ENCODE measurements at places on chromosomes 5 and 9. TPM values are rescaled to one million over a fixed set of nuclear protein-coding genes. Genes with fewer than 3 reads are reported as not detected.

DNA sequence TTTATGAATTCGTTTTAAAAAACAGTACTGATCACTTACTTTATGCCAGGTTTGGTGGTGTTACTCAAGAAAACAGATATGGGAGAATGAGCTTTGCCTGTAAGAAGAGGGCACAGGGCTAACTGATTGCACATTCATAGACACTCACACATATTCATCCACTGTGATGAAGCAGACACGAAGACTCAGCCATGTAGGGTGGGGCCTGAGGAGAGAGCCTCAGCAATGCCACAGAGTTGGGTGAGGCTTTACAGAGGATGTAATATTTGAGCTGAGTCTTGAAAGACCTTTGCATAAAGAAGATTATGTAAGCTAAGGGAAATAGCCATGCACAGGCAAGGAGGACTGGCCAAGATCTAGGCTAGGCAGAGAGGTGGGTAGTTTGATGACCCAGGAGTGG, 472.8 kb downstream of the PSAT1 start:
- H3K36me3 ChIP-seq, result no peaks in the 10 kb centered on the region
- no peak for DNase-seq
- H3K4me1 ChIP-seq, result no peaks in the 10 kb centered on the region
- no peaks in the 10 kb centered on the region for H3K27me3 ChIP-seq
- no peak overlapping the region for H3K4me3 ChIP-seq

DNA sequence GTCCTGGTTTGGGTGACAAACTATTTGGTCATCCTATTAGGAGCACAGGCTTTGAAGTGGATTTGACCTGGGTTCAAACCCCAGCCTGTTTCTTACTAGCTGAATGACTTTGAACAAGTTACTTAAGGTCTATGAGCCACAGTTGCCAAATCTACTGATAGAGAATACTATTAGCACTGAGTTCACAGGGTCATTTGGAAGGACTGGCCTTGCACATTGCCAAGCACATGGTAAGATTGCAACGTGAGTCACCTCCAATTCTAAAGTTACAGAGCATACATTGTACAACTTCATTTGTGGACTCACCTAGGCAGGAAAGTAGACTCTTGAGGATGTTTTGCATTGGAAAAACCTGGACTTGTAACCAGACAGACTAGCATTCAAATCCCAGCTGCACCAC, 38.9 kb downstream of the MFAP3 start:
- no peaks in the 10 kb centered on the region for H3K4me1 ChIP-seq
- peak; percentile 43 for DNase-seq
- H3K27ac ChIP-seq, result no peak overlapping the region
- H3K27me3 ChIP-seq, result no peaks in the 10 kb centered on the region

GRCh38 chr5:68433923-68434879, 218.6 kb downstream of the PIK3R1 start:
- peak overlapping the region; percentile 93 for H3K27ac ChIP-seq
- H3K27me3 ChIP-seq, result no peaks in the 10 kb centered on the region
- H3K4me3 ChIP-seq, result no peak overlapping the region
- peak; percentile 95 for DNase-seq

DNA sequence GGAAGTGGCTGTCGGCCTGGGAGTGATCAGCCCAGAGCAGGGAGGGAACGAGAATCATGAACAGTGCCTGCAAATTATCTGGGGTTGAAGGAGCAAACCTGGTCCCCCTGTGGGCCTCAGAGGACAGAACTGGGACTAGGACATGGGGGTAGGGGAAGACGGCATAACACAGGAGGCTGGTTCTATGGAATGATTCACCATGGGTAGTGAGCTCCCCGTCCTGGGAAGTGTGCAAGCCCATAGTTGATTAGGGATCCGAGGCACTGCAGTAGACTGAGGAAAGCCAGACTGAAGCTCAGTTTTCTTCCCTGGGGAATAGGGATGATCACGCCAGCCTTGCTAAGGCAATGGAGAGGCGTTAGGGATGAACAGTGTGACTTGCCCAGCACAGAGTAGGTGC, 5.6 kb downstream of the ADGRD2 start:
- peaks cover 22% of the 10 kb centered on the region for H3K27me3 ChIP-seq
- no peak overlapping the region for H3K4me3 ChIP-seq
- H3K27ac ChIP-seq, result no peak overlapping the region
- DNase-seq, result no peak
- H3K36me3 ChIP-seq, result no peaks in the 10 kb centered on the region

DNA sequence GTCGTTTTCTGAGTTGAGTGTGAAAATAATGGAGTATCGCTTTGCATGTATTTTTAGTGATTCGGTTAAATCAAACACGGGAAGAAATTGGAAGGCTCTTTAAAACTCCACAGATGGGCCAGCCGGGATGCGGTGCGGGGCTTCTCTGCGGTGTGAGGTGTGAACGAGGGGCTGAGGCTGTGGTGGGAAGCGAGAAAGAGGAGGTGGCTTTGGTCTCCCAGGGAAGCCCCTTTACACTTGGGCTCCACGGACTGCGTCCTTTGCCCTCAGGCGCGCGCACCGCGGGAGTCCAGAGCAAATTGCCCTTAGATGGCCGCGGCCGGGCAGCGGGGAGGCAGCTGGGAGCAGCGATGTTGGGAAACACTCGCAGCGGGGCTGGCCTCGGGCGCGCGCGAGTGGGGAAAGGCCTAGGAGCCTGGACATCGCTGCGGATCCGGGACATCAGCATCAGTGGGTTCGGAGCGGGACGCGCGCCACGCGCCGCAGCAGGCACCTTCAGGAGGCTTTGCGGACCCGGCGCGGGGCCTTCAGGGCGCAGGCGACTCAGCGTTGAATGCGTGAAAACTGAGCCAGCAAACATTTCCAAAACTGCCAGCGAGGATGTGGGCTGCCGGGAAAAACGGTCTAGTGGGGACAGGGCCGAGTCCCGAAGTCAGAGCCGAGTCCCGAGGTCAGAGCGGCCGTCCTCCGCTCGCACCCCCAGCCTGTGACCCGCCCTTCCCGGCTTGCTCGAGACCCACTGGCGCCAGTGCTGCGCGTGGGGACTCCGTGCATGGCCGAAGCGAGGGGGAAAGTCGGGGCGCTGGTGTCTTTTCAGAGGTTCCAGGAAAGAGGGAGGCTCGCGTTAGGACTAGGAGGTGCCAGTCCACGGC, 6.5 kb downstream of the IRX1 start:
- peaks cover 13% of the 10 kb centered on the region for H3K4me1 ChIP-seq
- no peak overlapping the region for H3K4me3 ChIP-seq
- no peak overlapping the region for H3K27ac ChIP-seq
- no peaks in the 10 kb centered on the region for H3K36me3 ChIP-seq
- H3K27me3 ChIP-seq, result peaks cover 99% of the 10 kb centered on the region

GRCh38 chr5:107275333-107275732, 395.4 kb downstream of the EFNA5 start:
- no peaks in the 10 kb centered on the region for H3K36me3 ChIP-seq
- H3K4me1 ChIP-seq, result no peaks in the 10 kb centered on the region
- no peak for DNase-seq
- no peak overlapping the region for H3K27ac ChIP-seq
- H3K27me3 ChIP-seq, result no peaks in the 10 kb centered on the region

- H3K36me3 ChIP-seq, result peaks cover 3% of the 10 kb centered on the region
- H3K4me1 ChIP-seq, result peaks cover 11% of the 10 kb centered on the region
- no peak for DNase-seq
- no peak overlapping the region for H3K27ac ChIP-seq
These were observed 60.8 kb downstream of the WDR41 start for GRCh38 chr5:77431286-77431685.

DNA sequence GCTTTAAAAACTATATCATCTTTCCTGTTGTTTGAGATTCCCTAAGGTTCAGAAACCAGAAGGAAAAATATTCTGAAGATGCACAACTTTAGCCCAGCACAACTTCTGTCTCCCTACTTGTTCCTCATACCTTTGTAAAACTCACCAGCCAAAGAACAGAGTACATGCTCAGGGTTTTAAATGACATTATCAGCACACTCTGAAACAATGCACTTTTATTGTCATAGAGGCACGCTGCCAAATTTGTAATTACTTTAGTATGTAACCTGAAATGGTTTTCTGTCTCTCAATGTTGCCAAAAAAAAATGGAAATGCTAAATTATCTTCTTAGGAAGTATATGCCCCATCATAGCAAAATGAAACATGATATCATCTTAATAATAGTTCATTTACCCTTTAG, 383.6 kb upstream of the CDH6 start:
- DNase-seq, result no peak
- H3K27me3 ChIP-seq, result no peaks in the 10 kb centered on the region
- H3K4me3 ChIP-seq, result no peak overlapping the region
- H3K27ac ChIP-seq, result no peak overlapping the region
- no peaks in the 10 kb centered on the region for H3K4me1 ChIP-seq
- no peaks in the 10 kb centered on the region for H3K36me3 ChIP-seq

- no peaks in the 10 kb centered on the region for H3K36me3 ChIP-seq
- DNase-seq, result no peak
- peaks cover 5% of the 10 kb centered on the region for H3K4me1 ChIP-seq
These were observed 5.3 kb upstream of the ARHGEF37 start for GRCh38 chr5:149576021-149576420.

DNA sequence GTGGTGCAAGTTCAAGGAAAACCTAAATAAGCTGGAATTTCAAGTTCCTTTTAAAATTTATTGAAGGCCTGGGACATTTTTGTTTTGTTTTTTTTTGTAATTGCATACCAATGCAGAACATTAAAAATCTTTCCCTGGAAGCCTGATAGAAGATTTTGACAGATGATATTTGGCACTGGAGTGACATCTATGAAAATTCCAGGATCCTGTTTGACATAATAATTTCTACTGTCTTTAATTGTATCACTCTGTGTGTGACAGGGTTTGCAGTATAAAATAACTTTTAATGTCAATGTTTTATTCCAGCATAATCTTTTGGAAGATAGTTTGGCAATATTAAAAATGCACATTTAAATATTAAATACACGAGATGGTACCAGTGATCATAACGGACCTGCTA, 514.2 kb upstream of the ACO1 start:
- no peak overlapping the region for H3K4me3 ChIP-seq
- DNase-seq, result no peak
- H3K4me1 ChIP-seq, result no peaks in the 10 kb centered on the region
- no peaks in the 10 kb centered on the region for H3K27me3 ChIP-seq
- no peaks in the 10 kb centered on the region for H3K36me3 ChIP-seq
- H3K27ac ChIP-seq, result no peak overlapping the region

GRCh38 chr5:143304836-143305475, 98.5 kb downstream of the NR3C1 start:
- DNase-seq, result no peak
- no peaks in the 10 kb centered on the region for H3K4me1 ChIP-seq
- no peak overlapping the region for H3K27ac ChIP-seq
- no peaks in the 10 kb centered on the region for H3K36me3 ChIP-seq
- no peak overlapping the region for H3K4me3 ChIP-seq

- H3K4me1 ChIP-seq, result no peaks in the 10 kb centered on the region
- no peaks in the 10 kb centered on the region for H3K36me3 ChIP-seq
- H3K27ac ChIP-seq, result no peak overlapping the region
- no peak overlapping the region for H3K4me3 ChIP-seq
- no peak for DNase-seq
These were observed 114.7 kb upstream of the RIOK2 start for GRCh38 chr5:97297704-97298091.

Gene PPP2R2B
- total RNA-seq, result 4.4 TPM

Gene GMCL2
- not detected for total RNA-seq

All from hepatocyte (in vitro differentiated cells).